Neural progenitor cell (in vitro differentiated cells): ENCODE measurements at places on chromosomes 2 and 18. TPM values are rescaled to one million over a fixed set of nuclear protein-coding genes. Genes with fewer than 3 reads are reported as not detected.

DNA sequence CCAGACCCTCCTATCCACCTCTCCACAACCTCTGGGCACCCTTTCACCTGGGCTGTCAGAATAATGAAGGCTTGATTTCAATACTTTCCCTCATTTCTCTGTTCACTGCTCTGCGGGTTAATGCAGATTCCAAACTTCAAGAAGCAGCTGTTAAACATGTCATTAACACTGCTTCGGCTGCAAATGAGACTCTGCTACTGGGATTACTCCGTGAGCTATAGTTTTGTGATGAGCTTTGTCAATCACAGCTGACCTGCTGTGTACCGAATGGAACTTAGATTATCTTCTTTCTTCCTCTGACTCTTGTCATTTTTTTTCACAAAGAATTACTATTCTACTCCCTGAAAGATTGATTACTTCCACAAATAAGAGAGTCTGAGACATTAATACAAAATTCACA, 160.5 kb downstream of the TMEM182 start:
- H3K27ac ChIP-seq, result no peak overlapping the region
- H3K36me3 ChIP-seq, result no peaks in the 10 kb centered on the region
- no peak overlapping the region for H3K4me3 ChIP-seq
- peaks cover 33% of the 10 kb centered on the region for H3K4me1 ChIP-seq
- H3K27me3 ChIP-seq, result no peaks in the 10 kb centered on the region

DNA sequence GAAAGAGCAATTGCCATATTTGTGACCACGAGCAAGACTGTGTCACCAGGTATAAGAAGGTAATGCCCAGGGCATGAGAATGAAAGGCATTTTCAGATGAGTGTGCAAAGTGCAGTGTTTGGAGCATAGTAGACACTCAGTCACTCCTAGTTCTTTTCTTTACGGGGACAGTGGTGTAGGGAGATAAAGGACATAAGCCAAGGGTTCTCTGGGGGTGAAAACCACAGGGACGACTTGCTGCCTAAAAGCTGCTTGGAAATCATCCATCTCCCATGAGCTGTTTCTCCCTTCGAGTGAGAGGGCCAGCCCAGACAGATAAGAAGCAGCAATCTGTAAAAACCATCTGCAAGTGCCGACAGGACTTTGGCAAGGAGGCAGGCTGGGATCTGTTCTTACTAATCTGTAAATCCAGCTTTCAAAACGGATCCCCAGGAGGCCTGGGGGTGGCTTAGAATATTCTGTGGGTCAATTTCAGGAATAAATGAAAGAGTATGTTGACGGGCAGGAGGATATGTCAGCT, 221.6 kb downstream of the LPIN1 start:
- H3K27ac ChIP-seq, result no peak overlapping the region
- no peaks in the 10 kb centered on the region for H3K36me3 ChIP-seq
- peak; percentile 5 for DNase-seq
- H3K4me3 ChIP-seq, result no peak overlapping the region
- no peaks in the 10 kb centered on the region for H3K4me1 ChIP-seq
- H3K27me3 ChIP-seq, result no peaks in the 10 kb centered on the region

DNA sequence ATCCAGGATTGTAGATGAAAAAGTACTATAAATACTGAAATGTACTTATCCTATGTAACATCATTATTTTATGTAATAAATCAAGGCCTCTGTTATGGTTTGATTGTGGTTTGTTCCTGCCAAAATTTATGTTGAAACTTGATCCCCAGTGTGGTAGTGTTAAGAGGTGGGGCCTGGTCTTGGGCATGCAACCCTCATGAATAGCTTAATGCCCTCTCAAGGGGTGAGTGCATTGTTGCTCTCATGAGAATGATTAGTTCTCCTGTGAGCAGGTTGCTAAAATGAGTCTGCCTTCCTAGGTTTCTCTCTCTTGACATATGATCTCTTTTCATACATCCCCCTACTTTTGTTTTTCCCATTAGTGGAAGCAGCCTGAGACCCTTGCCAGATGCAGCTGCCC, 915.4 kb downstream of the TSN start:
- H3K4me1 ChIP-seq, result peaks cover 8% of the 10 kb centered on the region
- no peak overlapping the region for H3K27ac ChIP-seq
- no peak overlapping the region for H3K4me3 ChIP-seq
- H3K27me3 ChIP-seq, result no peaks in the 10 kb centered on the region
- no peak for DNase-seq

- no peaks in the 10 kb centered on the region for H3K36me3 ChIP-seq
- H3K27ac ChIP-seq, result no peak overlapping the region
- no peak for DNase-seq
- H3K4me1 ChIP-seq, result no peaks in the 10 kb centered on the region
Measured at GRCh38 chr2:8611246-8611645, 70.6 kb upstream of the ID2 start.

DNA sequence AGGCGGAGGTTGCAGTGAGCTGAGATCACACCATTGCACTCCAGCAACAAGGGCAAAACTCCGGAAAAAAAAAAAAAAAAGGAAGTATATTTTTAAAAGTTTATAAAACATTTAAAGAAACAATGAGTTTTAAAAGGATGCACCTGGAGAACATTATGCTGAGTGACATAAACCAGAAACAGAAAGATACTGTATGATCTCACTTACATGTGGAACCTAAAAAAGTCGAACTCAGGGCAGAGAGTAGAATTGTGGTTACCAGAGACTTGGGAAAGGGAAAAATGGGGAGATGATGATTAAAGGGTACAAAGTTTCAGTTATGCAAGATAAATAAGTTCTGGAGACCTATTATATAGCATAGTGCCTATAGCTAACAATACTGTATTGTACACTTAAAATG, 52.8 kb upstream of the RTN4 start:
- no peak overlapping the region for H3K4me3 ChIP-seq
- no peaks in the 10 kb centered on the region for H3K36me3 ChIP-seq
- no peaks in the 10 kb centered on the region for H3K4me1 ChIP-seq
- no peak overlapping the region for H3K27ac ChIP-seq
- H3K27me3 ChIP-seq, result no peaks in the 10 kb centered on the region

GRCh38 chr2:44529448-44529847, 167.7 kb downstream of the CAMKMT start:
- no peaks in the 10 kb centered on the region for H3K36me3 ChIP-seq
- no peaks in the 10 kb centered on the region for H3K27me3 ChIP-seq
- H3K4me3 ChIP-seq, result no peak overlapping the region
- peak overlapping the region; percentile 12 for H3K27ac ChIP-seq
- no peak for DNase-seq
- peaks cover 17% of the 10 kb centered on the region for H3K4me1 ChIP-seq

- H3K4me3 ChIP-seq, result no peak overlapping the region
- no peaks in the 10 kb centered on the region for H3K36me3 ChIP-seq
- peak; percentile 27 for DNase-seq
- H3K27me3 ChIP-seq, result no peaks in the 10 kb centered on the region
- H3K27ac ChIP-seq, result no peak overlapping the region
- H3K4me1 ChIP-seq, result peaks cover 10% of the 10 kb centered on the region
Measured at GRCh38 chr2:177689623-177690022, 297.1 kb downstream of the AGPS start.

- no peak overlapping the region for H3K4me3 ChIP-seq
- no peaks in the 10 kb centered on the region for H3K36me3 ChIP-seq
- H3K4me1 ChIP-seq, result no peaks in the 10 kb centered on the region
- H3K27me3 ChIP-seq, result no peaks in the 10 kb centered on the region
- DNase-seq, result no peak
Measured at GRCh38 chr2:424306-425171, 136.6 kb upstream of the ALKAL2 start.

- H3K27me3 ChIP-seq, result no peaks in the 10 kb centered on the region
- no peaks in the 10 kb centered on the region for H3K36me3 ChIP-seq
- no peak overlapping the region for H3K4me3 ChIP-seq
- DNase-seq, result no peak
Measured at GRCh38 chr2:231321021-231321420, 74.5 kb upstream of the B3GNT7 start.

DNA sequence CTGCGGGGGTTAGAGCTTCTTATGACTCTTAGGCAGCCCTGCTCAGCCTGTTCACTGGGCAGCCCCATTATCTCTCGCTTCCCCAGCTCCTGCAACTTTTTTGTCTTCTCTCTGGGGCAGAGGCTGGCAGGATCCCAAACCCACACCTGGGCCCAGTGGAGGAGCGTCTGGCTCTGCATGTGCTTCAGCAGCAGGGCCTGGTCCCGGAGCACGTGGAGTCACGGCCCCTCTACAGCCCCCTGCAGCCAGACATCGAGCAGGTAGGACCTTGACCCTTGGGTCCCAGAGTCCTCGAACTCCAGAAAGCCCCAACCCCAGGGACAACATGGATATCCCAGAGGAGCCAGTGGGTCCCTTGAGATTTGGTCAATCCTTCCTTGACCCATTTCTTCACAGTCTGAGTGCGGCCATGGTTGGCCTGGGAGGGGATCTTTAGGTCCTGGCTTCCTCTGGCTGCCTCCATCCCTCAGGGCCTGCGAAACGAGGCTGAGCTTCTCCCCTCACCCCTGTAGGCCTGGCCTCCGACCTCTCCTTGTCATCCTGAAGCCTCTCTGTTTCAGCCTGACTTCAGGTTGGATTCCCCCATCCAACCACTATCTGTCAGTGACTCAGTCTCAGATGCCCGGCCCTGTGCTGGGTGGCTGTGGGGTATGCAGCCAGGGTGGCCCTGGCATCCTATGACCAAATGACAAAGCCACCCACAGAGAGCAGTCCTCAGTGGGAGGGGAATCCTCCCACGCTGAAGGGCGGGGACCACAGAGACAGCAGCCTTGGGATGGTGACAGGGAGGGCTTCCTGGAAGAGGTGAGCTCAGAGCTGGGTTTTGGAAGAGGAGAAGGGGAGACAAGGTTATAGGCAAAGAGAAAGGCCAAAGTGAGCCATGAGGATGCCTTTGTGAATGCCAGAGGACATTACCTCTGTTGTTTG, 214.2 kb downstream of the DYSF start:
- no peak overlapping the region for H3K27ac ChIP-seq
- no peaks in the 10 kb centered on the region for H3K36me3 ChIP-seq
- no peak for DNase-seq
- H3K4me3 ChIP-seq, result no peak overlapping the region

- peak overlapping the region; percentile 15 for H3K4me3 ChIP-seq
- peak overlapping the region; percentile 92 for H3K27ac ChIP-seq
- peaks cover 68% of the 10 kb centered on the region for H3K4me1 ChIP-seq
- H3K36me3 ChIP-seq, result no peaks in the 10 kb centered on the region
Measured at GRCh38 chr2:205720451-205720902, 38.2 kb downstream of the NRP2 start.

GRCh38 chr18:43587538-43588153, 310.4 kb upstream of the SYT4 start:
- no peak overlapping the region for H3K4me3 ChIP-seq
- no peaks in the 10 kb centered on the region for H3K27me3 ChIP-seq
- no peak overlapping the region for H3K27ac ChIP-seq
- peak; percentile 37 for DNase-seq
- no peaks in the 10 kb centered on the region for H3K36me3 ChIP-seq

DNA sequence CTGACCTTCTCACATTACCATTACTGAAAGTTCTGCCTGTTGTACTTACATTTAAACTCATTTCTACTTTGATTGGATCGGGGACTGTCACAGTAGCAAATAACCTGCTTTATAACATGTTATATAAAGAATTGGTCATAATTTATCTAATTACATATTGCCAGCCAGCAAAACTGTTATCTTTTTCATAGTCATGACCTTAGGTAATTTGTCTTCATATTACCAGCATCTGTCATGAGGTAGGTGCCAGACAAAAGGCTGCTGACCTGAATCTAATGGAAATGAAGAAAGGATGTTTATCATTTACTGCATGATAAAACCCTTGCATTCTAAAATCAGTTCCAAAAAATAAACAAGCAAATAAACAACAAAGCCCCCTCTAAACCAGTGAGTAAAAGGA, 89.4 kb upstream of the LRP1B start:
- H3K27ac ChIP-seq, result no peak overlapping the region
- H3K4me1 ChIP-seq, result no peaks in the 10 kb centered on the region
- H3K36me3 ChIP-seq, result no peaks in the 10 kb centered on the region

- H3K27ac ChIP-seq, result no peak overlapping the region
- H3K36me3 ChIP-seq, result no peaks in the 10 kb centered on the region
- no peaks in the 10 kb centered on the region for H3K27me3 ChIP-seq
- DNase-seq, result no peak
- H3K4me3 ChIP-seq, result no peak overlapping the region
Measured at GRCh38 chr2:205708231-205708631, 25.9 kb downstream of the NRP2 start.

- H3K27me3 ChIP-seq, result no peaks in the 10 kb centered on the region
- no peak overlapping the region for H3K4me3 ChIP-seq
- no peak for DNase-seq
Measured at GRCh38 chr2:30252723-30253701, 21.7 kb downstream of the LBH start.

- H3K36me3 ChIP-seq, result no peaks in the 10 kb centered on the region
- H3K4me3 ChIP-seq, result no peak overlapping the region
- no peak overlapping the region for H3K27ac ChIP-seq
- no peak for DNase-seq
- H3K27me3 ChIP-seq, result no peaks in the 10 kb centered on the region
- peaks cover 6% of the 10 kb centered on the region for H3K4me1 ChIP-seq
Measured at GRCh38 chr2:150371044-150371818, 116.2 kb downstream of the RND3 start.

DNA sequence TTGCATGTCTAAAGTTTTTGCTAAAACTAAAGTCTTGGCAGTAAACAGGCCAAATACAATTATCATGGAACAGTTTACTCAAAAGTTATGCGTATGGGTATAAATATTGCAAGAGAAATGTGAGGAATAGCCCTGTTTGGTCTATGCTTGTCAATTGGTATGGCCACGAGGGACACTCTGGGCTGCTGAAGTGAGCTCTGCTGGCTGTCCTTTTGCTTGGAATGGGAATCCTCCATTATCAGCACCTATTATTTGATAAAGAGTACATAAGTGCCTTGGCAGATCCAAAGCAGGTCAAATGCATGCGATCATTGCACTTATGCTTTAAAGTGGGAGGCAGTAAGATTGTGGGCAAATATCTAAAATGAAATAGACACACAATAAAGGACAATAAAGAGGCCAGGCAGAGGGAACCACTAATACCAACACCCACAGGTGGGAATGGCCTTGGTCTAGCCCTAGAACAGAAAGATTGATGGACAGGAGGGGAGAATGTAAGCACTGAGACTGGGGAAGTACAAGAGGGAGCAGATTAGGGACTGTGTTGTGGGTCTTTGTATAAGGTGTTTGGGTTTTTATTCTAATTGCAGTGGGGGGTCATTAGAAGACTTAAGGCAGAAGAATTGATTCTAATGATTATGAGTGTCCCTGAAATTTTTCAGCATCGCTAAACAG, 60.0 kb upstream of the NOSTRIN start:
- no peak overlapping the region for H3K27ac ChIP-seq
- no peaks in the 10 kb centered on the region for H3K27me3 ChIP-seq
- no peaks in the 10 kb centered on the region for H3K4me1 ChIP-seq
- no peaks in the 10 kb centered on the region for H3K36me3 ChIP-seq

The HS1BP3 gene
- total RNA-seq, result 10.0 and 19.5 TPM in 2 replicates

The C1GALT1C1L gene
- total RNA-seq, result 0.12 TPM in 1 of 2 replicates, not detected in the other

The RGPD3 gene
- 0.07 and 0.25 TPM in 2 replicates for total RNA-seq

The GAD1 gene
- total RNA-seq, result 5.2 and 10.7 TPM in 2 replicates

The ATIC gene
- total RNA-seq, result 23.9 and 43.2 TPM in 2 replicates

The TEKT4 gene
- total RNA-seq, result not detected in 2 replicates

The SLC39A6 gene
- 70.6 and 92.5 TPM in 2 replicates for total RNA-seq
